NCI-H2081 treated with DMSO at 0.1 percent for 48 hours (cell line): ENCODE measurements at places on chromosomes 5 and 9.

GRCh38 chr9:117425566-117425965 is 10.7 kb upstream of the ASTN2 start:
- no peak for DNase-seq

GRCh38 chr9:124005029-124005771 is 6.4 kb upstream of the LHX2 start:
- DNase-seq, result no peak

DNA sequence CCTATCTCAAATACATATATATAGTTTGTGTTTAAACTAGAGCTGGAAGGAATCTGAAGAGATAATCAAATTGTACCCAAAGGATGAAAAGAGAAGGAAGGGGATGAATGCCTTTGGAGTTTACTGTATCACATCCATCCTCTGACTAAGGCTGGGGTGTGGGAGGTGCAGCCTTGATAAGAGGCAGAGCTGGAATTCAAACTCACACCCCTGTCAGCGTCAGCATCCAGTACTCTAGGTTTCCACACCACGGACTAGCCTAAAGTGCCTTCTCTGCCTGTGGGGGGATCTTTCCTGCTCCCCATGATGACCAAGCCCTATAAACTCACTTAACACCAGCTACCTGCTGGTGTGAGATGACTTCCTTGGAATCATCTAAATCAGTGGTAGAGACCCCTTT is 48.1 kb downstream of the EPB41L4B start:
- DNase-seq, result no peak

- DNase-seq, result no peak
Measured at GRCh38 chr9:87382900-87383299, 114.8 kb upstream of the DAPK1 start.

GRCh38 chr5:89260254-89260653 is 377.3 kb upstream of the MEF2C start:
- DNase-seq, result no peak

DNA sequence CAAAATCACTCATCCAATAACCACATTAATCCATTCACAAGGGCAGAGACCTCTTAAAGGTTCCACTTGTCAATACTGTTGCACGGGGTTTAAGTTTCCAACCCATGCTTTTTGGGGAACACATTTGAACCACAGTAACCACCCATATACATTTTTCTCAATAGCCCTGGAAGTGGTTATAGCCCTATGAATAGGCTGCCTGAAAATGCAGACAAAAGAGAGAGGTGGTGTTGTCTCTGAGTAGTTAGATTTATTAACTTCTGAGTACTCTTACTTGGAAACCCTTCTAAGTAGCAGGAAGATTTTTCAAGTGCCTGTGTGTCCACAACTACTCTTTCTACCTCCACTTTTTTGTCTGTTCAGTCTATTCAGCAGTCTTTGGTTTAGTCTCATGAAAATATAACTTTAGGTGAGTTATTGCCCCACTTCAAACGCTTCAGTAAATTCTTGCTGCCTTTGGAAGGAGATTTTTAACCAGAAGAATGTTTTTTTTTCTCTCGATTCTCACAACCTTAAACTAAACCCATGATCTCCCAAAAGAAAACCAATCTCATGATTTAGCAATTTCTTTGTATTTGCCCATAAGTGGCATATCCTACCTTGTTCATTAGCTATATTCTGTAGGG is 42.6 kb downstream of the ARHGEF28 start:
- no peak for DNase-seq

GRCh38 chr9:4979239-4979638 is 5.8 kb upstream of the JAK2 start:
- DNase-seq, result no peak

DNA sequence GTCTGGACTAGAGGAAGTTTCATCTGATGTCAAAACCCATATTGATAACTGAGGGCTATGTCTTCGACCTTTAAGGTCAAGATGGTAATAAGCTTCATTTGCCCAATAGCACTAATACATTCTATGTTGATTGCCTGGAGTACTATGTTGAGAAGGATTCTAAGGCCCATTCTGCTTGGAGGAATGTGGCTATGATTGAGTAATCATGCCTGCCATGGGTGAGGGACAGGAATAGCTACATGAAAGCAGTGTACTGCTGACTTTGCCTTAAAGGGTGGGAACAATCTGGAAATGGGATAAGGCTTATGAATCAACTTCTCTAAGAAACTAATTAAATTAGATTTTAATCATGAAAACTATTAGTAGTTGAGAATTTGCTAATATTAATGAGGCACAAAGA is 13.6 kb downstream of the NNT start:
- no peak for DNase-seq

DNA sequence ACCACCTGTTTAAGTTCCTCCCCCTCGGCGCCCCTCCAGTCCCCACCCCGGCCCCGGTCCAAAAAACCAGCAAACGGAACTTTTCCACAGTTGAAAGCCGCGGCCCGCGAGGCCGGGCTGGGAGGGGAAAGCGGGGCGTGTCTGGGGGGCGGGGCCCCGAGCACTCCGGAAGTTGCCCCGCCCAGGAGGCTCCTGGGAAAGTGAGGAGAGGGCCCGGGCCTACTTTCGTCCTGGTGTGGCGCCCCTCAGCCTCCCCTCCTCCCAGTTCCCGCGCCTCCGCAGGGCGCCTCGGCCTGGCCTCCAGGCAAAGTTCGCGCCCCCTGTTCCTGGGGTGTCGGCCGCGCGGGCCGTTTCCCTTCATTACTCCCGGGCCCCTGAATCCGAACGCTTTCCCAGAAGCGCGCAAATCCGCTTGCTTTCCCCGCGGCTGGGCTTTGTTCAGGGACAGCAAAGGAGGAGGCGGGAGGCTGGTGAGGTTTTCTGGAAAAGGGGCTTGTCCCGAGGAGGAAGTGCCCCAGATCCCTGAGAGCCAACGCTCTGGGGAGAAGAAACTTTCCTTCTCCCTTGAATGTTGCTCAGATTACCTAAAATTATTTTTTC is 4.5 kb upstream of the DMRT3 start:
- DNase-seq, result no peak

DNA sequence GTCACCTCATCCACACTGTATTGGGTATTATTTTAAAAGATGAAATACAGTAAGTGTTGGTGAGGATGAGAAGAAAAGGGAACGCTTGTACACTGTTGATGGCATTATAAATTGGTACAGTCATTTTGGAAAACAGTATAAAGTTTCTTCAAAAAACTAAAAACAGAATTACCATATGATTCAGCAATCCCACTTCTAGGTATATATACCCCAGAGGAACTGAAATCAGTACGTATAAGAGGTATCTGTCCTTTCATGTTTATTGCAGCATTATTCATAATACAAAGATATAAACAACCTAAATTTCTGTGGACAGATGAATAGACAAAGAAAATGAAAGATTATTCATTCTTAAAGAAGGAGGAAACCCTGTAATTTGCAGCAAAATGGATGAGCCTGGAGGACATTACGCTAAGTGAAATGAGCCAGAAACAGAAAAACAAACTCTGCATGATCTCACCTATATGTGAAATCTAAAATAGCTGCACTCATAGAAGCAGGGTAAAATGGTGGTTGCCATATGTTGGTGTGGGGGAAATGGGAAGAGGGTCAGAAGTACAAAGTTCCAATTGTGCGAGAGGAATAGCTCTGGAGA is 191.6 kb downstream of the TRIM36 start:
- no peak for DNase-seq

DNA sequence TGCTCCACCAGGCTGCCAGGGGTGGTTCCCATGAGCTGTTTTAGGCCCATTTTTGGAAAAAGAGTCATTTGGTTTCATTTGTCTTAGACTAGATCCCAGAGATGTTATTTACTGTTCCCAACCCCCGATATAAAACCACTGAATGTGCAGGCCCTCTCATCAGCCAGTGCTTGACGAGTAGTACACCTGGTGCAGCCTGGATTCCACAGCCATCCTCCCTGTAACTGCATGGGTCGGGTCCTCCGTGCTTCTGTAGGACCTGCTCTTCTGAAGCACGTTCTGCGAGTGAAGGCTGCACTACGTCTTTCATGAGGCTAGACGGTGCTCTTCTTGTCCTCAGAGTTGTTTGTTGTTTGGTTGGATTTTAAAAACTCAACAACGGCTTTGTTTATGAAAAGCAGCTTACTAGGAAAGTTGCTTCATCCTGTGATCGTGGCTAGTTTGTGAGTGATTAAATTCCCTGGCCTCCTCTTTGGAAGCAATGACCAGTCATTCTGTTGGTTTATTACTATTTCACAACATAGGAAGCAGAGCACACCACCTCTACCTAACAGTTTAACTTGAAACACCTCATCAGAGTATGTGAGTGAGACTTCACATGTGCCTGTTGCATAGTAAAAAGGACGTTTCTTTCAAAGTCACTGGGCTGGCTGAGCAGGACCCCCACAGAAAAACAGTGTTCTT is 135.2 kb downstream of the AOPEP start:
- no peak for DNase-seq

- no peak for DNase-seq
Measured at GRCh38 chr5:120499876-120500563, 35.9 kb downstream of the PRR16 start.

DNA sequence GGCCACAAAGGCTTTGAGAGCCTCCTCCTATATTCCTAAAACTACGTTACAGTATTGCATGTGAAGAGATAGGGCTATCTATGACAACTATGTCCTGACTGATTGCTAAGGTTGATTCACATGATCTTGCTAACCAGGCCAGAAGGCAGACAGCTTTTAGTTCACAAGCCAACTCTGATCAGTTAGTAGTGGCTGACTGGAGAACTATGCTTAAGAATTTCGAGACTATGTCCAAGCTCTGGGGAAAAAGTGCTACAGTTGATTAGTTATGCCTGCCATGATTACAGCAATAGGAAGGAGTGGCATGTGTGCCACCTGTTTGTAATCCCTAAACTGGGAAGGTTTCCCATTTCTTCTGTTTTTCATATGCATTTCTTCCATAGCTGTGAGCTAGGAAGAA is 223.4 kb downstream of the DOCK8 start:
- DNase-seq, result no peak

GRCh38 chr5:159038907-159039306 is 60.8 kb downstream of the EBF1 start:
- DNase-seq, result no peak

DNA sequence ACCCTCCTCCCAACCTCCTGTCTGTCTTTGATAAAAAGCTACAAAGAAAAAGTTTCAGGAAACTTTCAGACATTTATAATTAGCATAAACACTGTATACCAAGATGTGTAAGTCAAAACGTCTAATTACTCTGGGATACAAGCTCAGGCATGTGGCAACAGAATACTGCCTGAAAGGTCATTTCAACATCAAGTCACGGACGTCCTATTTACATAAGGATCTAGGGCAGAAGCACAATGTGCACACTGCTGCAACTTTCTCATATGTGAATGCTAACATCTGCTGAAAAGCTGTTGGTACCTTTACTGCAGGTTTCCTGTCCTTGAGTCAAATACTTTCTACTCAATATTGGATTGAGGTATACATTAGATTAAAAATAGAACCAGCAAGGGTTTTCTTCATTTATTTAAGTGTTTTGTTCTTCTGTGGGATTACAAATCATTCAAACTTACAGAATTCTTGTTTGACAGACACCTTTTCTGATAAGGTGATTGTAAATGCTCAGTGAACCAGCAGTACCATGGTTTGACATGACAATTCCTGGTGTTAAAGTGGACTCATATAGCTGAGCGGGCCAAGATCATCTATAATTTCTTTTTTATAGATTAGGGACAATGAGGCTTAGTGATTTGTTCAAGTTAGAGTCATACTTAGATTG is 36.8 kb downstream of the ELL2 start:
- DNase-seq, result no peak

- DNase-seq, result no peak
Measured at GRCh38 chr9:14221119-14221518, 92.8 kb downstream of the NFIB start.

GRCh38 chr5:102959055-102959454 is 160.9 kb downstream of the GIN1 start:
- DNase-seq, result no peak

DNA sequence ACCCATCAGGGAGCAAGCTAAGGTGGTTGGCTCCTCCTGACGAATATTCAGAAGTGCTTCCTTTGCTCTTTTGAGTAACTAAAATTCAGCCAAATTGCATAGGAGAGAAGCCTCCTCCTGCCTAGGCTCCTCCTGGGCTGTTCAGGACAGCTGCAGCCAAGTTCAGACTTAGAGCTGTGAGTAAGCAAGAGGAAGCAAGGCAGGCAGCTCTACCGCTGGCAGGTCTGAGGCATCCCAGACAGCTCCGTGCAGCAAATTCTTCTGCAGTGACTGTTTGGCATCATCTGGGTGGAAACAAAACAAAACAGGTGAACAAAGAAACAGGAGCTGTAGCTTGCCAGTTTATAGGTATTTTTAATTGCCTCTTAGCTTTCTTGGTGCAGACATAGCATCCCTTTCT is 421.0 kb downstream of the GADD45G start:
- no peak for DNase-seq

DNA sequence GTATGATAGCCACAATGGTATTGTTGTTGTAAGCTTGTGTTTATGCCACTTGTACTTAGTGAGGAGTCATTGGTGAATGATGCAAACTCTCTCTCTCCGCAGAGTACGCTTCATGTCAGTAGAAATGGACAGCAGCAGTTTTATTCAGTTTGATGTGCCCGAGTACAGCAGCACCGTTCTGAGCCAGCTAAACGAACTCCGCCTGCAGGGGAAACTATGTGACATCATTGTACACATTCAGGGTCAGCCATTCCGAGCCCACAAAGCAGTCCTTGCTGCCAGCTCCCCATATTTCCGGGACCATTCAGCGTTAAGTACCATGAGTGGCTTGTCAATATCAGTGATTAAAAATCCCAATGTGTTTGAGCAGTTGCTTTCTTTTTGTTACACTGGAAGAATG is 18.8 kb downstream of the ZBTB34 start:
- no peak for DNase-seq

DNA sequence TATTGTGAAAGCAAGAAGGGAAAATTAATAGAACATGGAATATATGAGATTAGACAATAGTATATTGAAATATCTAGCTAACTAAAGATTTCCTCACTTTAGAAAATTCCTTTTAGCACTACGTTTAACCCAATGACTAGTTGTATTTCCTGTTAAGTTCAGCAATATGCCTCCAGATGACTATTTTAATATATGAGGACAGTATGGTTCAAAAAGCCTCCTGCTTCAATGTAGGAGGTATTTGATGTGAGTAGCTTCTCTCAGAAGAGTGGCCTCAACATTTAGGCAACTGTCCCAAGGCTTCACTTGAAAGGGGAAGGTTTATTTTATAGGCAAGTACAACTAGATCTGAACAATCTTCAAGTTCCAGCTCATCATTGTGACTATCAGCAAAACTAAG is 2.0 kb upstream of the MEF2C start:
- no peak for DNase-seq

- DNase-seq, result no peak
Measured at GRCh38 chr5:77900691-77901090, 124.6 kb upstream of the TBCA start.

DNA sequence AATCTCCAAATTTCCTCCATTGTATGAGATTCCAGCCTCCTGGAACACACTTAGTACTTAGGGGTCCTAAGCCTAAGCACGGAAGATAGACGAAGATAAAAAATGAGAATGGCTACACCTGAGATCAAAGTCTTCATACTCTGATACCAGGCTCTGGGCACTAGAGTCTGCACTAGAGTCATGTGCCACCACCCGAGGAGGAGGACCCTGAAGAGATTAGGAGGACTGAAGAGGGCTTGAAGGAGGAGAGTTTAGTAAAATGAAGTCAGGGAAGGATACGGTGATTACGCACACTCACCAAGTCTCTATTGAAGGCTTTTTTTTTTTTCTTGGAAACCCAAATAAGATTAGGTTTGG is 573 bp upstream of the SPATA24 start:
- no peak for DNase-seq
